ENCODE measurements at places on chromosomes 7 and 10.

- no peak for DNase-seq
Observed at GRCh38 chr7:6385909-6386560, 61.7 kb downstream of the DAGLB start.

GRCh38 chr7:105782391-105783042, 93.9 kb downstream of the ATXN7L1 start:
- no peak for DNase-seq

DNA sequence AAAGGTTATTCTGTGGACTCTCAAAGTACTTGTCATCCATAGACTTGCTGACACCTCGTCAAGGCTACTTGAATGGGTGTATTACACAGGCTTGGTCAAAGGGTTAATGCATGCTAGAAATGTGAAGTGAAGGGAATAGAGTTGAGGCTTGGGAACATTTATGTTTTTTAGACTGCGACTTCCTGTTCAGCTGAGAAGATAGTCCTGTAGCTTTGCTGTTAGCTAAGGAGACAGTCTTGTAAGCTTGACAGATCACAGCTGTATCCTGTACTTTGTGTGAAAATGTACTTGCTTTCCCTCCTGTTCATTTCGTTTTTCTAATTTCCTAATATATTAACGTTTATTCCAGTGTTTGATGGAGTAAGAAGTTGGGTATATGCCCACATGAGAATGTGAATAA, 52.1 kb downstream of the ADD3 start:
- no peak for DNase-seq

GRCh38 chr10:106980495-106981451, 183.7 kb downstream of the SORCS1 start:
- no peak for DNase-seq

DNA sequence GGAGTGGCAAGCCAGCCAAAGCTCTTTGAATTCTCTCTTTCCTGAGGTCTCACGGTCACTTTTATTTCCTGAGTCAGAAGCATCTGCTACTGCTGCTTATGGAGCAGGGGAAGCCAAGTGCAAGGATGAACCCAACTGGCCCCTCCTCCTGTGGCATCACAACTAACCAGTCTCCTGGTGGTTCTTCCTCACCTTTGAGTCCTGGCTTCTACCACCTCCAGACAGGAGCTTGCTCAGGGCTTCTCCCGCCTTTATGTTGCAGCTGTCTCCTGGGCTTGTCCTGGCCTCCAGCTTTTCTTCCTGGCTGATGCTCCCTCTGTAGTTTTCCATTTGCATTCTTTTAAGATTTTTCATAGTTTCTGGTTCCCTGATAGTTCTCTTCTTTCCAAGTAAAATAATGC, 349.7 kb upstream of the NRP1 start:
- no peak for DNase-seq

DNA sequence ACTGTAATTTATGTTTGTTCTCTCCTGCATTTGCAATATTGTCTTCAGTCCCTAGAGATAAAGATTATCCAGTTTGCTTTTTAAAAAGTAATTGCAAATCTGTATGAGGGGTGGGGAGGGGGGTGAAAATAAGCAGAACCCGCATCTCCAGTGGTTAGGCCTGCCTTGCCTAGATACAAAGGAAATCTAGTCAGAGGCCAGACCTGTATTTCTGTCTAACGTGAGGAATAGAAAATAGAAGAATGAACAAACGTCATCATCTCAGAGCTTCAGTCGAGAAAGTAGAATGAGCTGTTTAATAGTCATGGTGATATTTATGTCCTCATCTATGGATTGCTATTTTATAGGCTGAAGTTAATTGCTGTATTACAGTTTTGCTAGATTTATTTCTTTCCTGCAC, 284.2 kb downstream of the BICC1 start:
- no peak for DNase-seq

GRCh38 chr7:39688611-39689480, 65.5 kb downstream of the RALA start:
- no peak for DNase-seq

DNA sequence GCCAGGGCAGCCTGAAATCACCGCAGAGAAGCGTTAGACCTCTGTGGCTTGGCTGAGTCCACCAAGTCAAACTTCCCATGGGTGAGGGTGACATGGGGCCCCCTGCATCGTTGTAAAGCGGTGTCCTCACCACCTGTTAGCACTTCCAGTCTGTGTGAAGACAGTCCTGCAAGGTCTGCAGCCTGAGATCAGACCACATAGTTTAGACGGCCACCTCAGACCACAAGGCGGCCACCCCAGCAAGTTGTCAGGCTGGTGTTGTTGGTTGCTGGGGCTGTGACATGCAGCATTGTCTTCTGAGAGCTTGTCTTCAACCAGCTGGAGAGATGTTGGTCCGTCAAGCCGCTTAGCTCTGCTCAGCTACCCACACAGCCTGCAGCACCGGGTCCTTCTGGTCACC, 44.1 kb upstream of the TARP start:
- no peak for DNase-seq

- DNase-seq = no peak
Observed at GRCh38 chr7:3888096-3888495, 587.0 kb downstream of the SDK1 start.

GRCh38 chr7:80307227-80307856, 172.7 kb downstream of the GNAI1 start:
- no peak for DNase-seq

- no peak for DNase-seq
Observed at GRCh38 chr7:8325067-8325466, 63.1 kb upstream of the ICA1 start.

GRCh38 chr7:50436133-50436806, 13.9 kb downstream of the FIGNL1 start:
- DNase-seq = no peak

- DNase-seq = no peak
Observed at GRCh38 chr10:30542001-30542894, 87.3 kb downstream of the LYZL2 start.

GRCh38 chr10:62188021-62188616, 80.5 kb downstream of the RTKN2 start:
- DNase-seq = no peak

DNA sequence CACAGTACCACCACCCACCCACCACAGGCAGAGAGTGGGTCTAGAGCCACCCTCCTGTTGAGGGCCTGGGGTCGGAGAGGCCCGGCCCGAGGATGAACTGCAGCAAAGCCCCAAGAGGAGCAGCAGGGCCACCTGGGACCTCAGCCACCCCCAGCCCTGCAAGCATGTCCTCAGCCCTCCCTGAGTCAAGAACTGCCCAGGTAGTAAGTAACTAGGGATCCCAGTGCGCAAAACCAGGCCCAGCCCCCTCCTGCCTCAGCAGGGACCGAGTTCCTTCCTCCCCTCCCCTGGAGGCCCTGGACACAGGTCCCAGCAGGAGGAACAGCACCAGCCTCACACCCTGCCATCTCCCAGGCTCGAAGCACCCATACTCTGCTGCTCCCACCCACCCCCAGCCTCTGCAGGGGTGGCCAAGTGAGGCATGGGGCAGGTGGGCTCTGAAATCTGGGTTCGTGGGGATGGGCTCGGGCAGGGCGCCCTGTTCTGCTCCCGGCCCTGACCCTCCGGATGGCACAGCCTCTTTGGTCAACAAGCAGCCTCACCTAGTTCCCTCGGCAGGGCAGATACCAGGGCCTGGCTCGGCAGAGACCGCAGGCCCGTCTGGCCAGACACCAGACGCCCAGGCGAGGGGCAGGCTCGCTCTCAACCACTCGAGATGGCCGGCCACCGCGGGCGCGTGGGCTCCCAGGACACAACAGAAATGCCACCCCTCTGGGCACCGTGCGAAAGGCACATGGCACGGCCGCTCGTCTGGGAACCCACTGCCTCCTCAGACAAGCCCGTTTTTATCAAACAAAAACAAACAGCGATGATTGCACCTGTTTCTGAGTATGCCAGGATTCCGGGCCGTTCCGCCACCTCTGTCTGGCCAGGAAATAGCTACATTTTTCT, 15.2 kb downstream of the PDGFA start:
- no peak for DNase-seq

DNA sequence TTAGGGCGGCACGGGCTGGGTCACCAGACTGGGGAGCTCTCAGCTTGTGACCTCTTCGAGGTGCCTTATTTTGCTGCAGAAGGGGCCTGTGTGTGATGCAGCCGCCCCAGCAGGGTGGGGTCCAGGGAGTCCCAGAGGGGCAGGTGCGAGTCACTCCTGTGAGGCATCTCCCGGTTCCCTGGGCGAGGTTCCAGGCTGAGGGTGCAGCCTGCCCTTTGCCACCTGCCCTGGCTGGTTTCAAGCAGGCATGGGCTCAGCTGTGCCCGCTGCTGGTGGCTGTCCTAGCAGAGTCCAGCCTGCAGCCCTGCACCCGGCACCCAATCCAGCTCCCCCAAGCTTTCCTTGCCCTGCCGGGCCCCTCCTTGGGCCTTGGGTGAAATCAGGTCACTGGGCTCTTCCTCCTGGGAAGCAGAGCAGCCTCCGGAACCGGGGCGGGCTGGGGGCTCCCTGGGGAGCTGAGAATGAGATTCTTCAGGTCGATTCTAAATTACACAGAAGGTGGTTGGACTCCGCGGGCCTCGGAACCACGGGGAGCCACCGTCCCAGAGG, 64.8 kb downstream of the PWWP2B start:
- no peak for DNase-seq

DNA sequence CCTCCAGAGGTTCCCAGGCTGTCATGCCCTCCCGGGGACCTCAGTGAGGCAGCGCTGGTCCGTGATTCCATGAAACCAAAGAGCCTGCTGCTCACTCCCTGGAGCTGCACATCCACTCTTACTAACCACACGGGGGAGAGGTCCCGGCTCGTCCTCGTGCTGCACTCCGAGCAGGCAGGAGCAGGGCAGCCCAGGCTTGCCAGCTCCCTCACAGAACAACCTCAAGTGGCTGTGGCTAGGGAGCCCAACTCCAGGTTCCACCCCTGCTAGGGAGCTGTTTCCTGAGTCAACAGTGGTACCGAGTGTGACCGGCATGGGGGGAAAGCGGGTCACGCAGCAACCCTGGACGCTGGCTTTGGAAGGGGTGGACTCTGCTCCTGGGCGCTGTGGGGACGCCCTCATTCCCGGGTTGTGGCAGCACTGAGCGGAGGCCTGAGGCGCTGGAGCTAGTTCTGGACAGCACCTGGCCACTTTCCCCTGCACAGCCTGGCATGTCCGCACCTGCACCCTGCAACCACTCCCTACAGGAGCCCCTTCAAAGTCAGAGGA, 27.9 kb upstream of the PPP2R2D start:
- DNase-seq = no peak

- no peak for DNase-seq
Observed at GRCh38 chr7:94154858-94155257, 150.7 kb upstream of the BET1 start.

DNA sequence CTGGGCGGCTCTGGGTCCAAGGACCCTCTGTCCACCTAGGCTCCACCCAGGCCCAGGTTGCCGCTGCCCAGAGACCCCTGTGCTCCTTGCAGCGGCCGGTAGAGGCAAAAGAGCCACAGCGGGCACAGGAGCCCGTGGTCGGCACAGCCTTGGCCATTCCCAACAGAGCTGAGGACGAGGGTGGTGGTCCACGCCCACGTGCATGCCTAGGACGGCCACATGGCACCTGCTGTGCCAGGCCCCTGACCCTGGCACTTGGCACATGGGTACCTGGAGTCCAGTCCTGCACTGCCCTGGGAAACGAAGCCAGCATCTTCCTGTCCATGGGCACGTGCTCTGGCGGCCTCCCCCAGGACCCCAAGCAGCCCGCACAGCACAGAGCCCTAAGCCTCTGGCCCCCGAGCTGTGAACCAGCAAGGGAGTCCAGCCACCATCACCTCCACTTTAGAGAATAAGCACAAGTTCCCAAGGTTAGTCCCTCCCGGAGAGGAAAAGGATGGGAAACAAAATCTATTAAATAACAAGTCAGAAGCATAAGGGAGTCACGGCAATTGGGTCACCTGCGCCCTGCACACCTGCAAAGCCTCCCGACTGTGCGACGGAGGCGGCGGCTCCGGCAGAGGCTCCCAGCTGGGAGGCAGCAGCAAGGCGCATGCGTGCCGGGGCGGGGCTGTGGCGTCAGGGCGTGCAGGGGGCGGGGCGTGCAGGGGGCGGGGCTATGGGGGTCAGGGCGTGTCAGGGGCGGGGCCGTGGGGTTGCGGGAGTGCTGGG, 59.1 kb downstream of the STK32C start:
- DNase-seq = no peak

- no peak for DNase-seq
Observed at GRCh38 chr10:66350622-66351399, 575.0 kb upstream of the LRRTM3 start.

- no peak for DNase-seq
Observed at GRCh38 chr10:71075759-71076472, 136.5 kb upstream of the UNC5B start.

- no peak for DNase-seq
Observed at GRCh38 chr7:18413447-18413846, 82.1 kb upstream of the HDAC9 start.

- DNase-seq = no peak
Observed at GRCh38 chr10:125368146-125368545, 207.8 kb upstream of the CTBP2 start.

GRCh38 chr7:51666751-51667150, 350.1 kb upstream of the COBL start:
- DNase-seq = no peak

DNA sequence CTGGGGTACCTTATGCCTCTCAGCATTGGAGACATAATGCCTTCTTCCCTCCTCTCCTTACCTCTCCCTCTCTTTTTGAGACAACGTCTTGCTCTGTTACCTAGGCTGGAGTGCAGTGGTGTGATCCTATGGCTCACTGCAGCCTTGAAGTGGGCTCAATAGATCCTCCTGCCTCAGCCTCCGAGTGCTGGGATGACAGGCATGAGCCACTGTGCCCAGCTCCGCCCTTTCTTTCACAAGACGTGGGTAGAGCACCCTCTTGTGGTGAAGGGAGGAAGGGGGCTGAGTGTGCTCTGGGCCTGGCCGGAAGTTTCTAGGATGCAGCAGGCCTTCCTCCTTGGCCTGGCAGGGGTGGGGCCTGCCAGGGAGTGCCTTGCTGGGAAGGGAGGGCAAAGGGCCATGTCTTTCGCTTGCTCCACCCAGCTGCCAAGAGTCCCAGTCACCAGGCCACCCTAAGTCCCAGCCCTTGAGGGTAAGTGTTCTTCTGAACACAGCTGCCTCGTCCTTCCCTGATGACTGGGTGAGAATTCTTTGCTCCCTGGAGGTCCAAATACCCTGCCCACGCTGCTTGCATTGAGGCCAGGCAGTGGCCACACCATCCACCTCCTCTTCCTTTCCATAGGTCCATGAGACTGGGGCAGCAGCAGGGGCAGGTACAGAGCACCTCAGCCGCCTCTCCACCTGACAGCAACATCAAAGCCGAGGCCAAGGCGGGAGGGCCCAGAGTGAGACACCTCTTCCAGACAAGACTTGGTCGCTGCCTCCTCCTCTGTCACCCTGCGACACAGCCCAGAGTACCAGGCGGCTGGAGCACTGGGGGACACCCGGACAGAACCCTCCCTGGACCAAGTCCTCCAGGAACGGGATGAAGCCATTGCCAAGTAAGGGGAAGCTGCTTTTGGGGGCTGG, 3.7 kb downstream of the ABHD11 start:
- DNase-seq = peak; percentile 56

DNA sequence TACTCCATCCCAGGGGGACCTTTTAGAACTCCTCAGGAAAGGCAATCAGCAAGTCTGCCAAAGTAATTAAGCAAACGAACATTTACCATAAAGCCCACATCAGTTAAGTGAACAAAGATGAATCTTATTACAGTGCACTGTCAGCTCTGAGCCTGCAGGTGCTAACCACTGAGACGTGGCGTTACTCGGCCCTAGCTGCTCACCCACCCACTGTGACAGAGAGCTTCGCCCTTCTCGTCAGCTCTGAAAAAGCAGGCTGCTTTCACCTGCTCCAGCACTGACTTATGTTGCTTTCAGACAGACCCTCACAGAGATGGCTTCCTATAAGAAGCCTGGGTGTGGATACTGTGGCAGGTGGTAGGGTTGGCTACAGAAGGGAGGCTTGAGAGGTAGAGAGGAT, 57.7 kb upstream of the KCNIP2 start:
- DNase-seq = no peak
